ENCODE measurements at places on chromosomes 16 and 17.
A peak's percentile ranks its signal among the peaks of the same experiment; 100 is the strongest.

GRCh38 chr17:59365383-59365981 lies 34.0 kb downstream of the YPEL2 start:
- DNase-seq: no peak

- peak; percentile 46 for DNase-seq
Measured at GRCh38 chr17:9878786-9879525, 26.1 kb downstream of the RCVRN start.

- DNase-seq: peak; percentile 17
Measured at GRCh38 chr17:68514831-68515635, 2.8 kb downstream of the PRKAR1A start.

GRCh38 chr16:56425439-56425832 lies at the start of gene AMFR:
TSS of gene AMFR (minus strand) at chr16:56425545. CDS start at chr16:56425327, 218 bp downstream.
- DNase-seq: peak; percentile 86

GRCh38 chr16:64990101-64990500 lies 131.8 kb downstream of the CDH11 start:
- no peak for DNase-seq

GRCh38 chr16:85832570-85833218 lies 33.2 kb downstream of the COX4I1 start:
- no peak for DNase-seq

- no peak for DNase-seq
Measured at GRCh38 chr17:64057701-64058263, 37.3 kb upstream of the ICAM2 start.

GRCh38 chr17:27366437-27366836 lies 72.5 kb downstream of the WSB1 start:
- DNase-seq: no peak

GRCh38 chr16:57642160-57643135 lies 14.0 kb downstream of the ADGRG1 start:
- DNase-seq: no peak
